Pulmonary artery endothelial cell (primary cell): ENCODE measurements at places on chromosomes 2 and 18. TPM values are rescaled to one million over a fixed set of nuclear protein-coding genes. Genes with fewer than 3 reads are reported as not detected.

DNA sequence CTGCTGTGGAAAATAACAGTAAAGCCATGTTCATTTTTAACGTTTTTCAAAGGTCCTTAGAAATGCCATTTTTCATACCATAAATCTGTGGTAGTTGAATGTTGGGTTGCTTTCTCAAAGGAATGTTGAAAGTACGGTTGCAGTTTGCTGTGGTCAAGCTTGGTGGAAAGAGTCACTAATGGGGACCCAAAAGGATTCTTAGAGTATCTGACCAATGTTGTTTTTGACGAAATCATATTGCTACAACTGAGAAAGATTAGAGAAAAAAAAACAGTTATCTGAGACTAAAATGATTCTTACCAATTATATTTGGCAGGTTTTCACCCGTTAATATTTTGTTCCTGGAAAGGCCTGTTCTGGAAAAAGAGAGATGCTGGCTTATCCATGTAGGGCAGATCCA, 439.5 kb upstream of the ETAA1 start:
- DNase-seq: no peak

DNA sequence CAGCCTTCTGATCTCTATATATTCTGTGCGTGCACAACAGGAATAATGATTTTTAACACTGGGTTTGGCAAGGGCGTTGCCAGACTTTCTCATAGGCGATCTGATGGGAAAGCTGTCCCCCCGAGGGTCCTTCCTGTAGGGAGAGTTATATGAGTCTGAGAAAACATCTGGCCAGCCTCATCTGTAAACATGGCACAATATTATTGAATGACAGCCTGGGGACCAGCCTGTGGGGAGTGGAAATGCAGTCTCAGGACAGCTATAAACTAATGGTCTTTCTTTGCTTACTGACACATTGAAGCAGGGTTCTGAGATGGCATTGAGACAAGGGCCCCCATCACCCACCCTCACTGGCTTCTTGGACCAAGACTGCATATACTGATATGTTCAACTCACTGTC, 62.5 kb downstream of the CTIF start:
- DNase-seq: no peak

GRCh38 chr2:240324312-240325015, 111.0 kb upstream of the GPC1 start:
- DNase-seq: no peak

- no peak for DNase-seq
These were observed 56.8 kb downstream of the MRPL33 start for GRCh38 chr2:27828305-27828704.

DNA sequence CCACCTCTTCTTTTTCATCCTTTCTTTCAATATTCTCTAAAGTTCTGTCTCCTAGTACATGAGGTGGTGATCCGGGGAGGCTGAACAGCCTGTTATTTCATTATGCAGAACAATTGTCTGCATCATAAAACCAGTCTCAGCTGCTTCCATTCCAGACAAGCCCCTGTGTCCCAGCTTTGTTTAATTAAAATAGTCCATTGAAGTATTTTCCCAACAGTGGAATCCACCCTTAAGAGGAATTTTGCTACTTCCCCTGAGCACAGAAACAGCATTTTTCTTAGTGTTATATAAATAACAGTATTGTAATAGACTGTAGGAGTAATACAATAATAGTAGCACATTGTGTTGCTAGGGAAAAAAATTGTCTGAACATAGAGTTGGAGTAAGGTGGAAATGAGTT, 395.4 kb upstream of the TCF4 start:
- no peak for DNase-seq

DNA sequence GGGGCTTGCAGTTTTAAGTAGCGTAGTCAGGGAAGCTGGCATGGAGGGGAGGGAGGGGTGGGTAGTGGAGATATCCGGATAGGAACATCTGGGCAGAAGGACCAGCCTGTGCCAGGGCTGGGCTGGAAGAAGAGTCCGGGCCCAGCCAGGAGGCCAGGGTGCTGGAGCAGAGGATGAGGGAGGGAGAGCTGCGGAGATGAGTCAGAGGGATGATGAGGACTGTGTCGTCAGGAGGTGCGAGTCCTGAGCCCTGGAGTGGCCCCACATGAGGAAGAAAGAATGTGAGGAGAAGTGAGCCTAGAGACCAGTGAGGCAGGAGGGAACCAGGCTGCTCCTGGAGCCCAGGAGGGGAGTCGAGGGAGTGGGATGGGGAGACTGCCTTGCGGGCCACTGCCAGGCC, 82.4 kb downstream of the CTIF start:
- DNase-seq: no peak

The TNFRSF11A gene
- total RNA-seq: 3.3 and 3.5 TPM in 2 replicates

DNA sequence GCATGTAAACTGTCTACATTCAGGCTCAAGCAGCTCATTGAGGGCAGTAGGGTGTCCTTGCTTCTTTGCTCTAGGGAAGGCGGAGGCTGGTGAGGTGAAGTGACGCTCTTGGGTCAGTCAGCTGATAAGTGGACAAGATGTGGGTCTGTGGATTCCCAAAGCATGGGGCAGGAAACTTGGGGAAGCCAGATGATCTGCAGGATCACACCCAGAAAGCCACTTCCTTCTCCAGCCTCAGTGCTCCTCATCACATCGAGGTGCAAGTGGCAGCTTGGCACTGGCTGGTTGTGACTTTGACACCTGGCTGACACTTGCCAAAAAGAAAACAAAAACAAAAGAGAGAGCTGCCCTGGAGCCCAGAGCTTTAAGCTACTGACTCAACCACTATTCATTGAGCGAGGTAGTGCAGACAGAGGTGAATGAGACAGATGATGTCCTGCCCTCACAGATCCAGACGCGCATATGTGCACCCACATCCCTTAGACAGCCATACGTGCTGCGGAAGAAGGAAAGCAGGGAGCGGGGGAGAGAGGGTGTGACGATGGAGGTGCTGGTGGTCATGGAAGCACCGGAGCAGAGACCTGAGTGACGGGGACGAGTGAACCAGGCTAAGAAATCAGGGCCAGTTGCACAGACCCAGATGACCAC, 3.1 kb upstream of the CIB4 start:
- no peak for DNase-seq

DNA sequence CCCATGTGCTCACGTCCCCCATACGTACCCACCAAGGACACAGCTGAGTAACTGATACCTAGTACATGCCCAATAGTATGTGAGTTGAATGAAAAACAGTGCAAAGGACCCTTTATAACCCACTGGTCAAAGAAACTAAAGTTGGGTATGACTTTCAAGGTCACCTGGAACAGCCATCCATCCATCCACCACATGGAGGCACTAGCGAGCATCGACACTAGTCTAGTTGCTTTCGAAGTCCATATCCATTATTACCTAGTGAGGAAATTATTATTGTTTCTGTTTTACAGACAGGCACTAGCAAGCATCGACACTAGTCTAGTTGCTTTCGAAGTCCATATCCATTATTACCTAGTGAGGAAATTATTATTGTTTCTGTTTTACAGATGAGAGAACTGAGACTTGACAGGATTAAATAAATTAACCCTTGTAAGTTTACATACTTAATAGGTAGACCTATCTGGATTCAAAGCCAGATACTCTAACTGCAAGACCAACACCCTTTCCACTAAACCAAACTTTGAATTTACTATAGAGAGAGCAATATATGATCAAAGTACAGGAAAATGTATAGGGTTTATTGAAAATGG, 233.7 kb downstream of the METTL4 start:
- peak; percentile 1 for DNase-seq

DNA sequence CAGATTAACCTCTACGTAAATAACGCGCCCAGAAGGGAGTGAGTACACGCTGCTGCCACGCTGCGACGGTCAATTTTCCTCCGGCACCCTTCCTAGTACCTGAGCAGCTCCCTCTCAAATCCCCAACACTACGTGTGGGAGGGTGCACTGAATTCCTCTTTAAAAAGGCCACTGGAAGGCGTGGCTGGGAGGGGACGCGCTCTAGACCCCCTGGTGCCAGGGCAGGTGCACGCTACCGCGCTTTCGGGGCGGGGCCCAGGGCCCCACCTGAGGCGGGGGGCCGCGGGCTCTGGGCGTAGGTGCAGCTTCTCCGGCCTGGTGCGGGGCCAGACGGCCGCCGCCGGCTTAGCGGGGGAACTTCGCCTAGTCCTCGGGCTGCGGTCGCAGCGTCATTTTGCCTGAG, 668 bp upstream of the ANKRD12 start:
- no peak for DNase-seq

GRCh38 chr18:5746844-5747243, 148.5 kb downstream of the TMEM200C start:
- DNase-seq: no peak

GRCh38 chr2:215441560-215442400, 5.9 kb upstream of the FN1 start:
- no peak for DNase-seq

DNA sequence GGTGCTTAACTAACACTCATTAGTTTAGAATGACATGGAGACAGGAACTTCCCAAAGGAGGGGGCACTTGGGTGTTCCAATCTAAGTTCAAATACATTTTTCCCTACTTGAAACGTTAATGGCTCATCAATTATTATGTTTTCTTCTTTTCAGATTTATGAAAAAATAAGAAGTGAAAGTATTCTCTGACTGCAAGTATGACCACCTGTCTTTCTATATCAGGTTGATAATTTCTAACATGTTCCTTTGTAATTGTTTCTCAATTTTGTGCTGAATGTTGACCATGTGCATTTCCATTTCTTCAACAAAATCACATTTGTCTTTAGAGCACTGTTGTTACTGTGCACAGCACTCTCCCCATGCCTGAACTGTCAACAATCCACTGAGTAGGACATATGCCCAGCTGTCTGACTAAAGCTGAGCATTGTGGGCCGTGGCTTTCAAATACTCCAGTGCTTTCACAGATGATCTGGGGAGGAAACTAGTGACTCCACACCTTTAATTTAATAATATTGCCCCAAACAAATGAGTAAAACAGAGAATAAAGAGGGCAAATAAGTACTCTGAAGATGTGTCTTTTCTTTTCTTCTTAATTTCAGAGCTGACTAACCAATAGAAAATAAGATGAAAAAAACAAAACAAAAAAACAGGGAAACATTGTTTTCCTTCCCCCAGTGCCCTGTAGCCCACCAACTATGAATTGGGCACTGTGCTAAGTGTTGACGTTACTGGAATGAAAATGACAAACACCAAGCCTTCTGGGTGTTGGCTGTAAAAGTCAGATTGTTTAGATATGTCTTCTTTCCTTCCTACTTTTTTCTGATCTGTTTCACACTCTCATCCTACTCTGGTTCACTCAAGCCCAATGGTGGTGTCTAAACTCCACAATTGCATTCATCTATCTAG, 16.0 kb downstream of the LANCL1 start:
- DNase-seq: no peak

GRCh38 chr2:208491641-208492040, 85.0 kb downstream of the PTH2R start:
- no peak for DNase-seq

- no peak for DNase-seq
These were observed 14.8 kb downstream of the CERKL start for GRCh38 chr2:181642086-181642485.

The SEPTIN10 gene
- 92.0 and 104 TPM in 2 replicates for total RNA-seq

GRCh38 chr2:74001121-74001520, 16.4 kb downstream of the TET3 start:
- DNase-seq: no peak

The SGO2 gene
- total RNA-seq: 7.0 and 18.2 TPM in 2 replicates

The PSMA8 gene
- total RNA-seq: not detected in 2 replicates

- no peak for DNase-seq
These were observed 5.4 kb downstream of the SPR start for GRCh38 chr2:72892506-72893173.

The SLC4A3 gene
- total RNA-seq: 0.07 and 0.13 TPM in 2 replicates

DNA sequence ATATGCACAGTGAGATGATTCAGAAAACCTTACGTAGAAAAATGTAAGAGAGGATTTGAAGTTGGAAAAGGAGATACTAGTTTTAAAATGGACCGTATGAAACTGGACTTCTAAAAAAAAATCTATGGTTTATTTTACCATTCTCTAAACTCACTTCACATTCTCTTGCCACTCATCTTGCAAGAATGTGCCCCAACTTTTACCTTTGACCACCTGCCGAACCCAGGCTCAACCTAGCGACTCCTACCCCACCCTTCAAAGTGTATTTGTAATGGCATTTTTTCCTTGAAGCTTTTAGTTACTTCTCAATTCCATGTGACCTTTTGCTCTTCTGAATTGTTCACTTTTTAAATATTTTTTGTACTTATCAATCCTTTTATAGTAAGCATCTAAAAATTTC, 160.8 kb downstream of the PHLPP1 start:
- no peak for DNase-seq

- DNase-seq: no peak
These were observed 505.1 kb downstream of the CNTNAP5 start for GRCh38 chr2:124530203-124530602.

- DNase-seq: peak; percentile 51
These were observed 113.0 kb upstream of the SLC1A4 start for GRCh38 chr2:64876137-64876647.
